ENCODE measurements at places on chromosomes 2 and 18.

DNA sequence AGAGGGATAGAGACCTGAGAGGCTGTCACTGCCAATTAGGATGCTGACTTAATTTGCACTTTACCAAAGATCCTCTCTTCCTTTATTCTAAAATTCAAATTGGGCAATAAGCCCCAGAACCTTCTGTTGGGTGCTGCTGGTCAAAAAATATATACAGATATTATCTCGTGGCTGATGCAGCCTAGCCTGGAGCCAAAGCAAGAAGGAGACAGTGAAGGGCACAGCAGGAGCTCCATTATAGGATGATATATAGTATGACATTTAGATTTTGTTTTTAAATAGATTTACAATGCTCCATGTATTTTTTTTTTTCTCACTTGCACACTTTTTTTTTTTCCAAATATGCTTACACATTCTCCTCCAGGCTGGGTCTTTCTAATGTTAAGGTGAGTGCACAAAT is 579.3 kb downstream of the PIK3C3 start:
- DNase-seq: no peak

- DNase-seq: no peak
These were observed 36.6 kb downstream of the EHBP1 start for GRCh38 chr2:62741954-62742722.

- no peak for DNase-seq
These were observed 5.6 kb downstream of the SNED1 start for GRCh38 chr2:241003830-241004564.

- no peak for DNase-seq
These were observed 26.4 kb upstream of the TDRD15 start for GRCh38 chr2:21097331-21097730.

GRCh38 chr2:28359222-28360057 is 33.2 kb upstream of the FOSL2 start:
- DNase-seq: peak; percentile 67

DNA sequence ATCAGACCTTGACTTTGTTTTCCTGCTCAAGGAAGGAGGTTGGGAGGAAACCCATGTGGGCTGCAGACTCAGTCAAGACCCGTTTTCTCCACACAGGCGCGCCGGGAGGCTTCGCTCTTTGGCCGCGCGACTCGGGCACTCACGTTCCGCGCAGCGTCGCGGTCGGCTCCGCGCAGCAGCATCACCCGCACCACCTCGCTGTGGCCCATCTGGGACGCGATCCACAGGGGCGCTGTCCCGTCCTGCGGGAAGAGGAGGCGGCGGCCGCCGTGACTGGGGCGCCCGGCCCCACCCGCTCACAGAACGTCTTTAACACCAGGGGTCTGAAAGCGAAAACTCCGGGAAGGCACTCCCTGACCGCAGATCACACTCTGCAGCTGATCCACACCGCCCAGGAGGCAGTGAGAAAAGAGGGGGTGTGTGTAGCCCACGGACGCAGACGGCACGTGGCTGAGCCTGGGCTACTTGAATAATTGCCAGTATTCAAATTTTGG is 33.1 kb upstream of the NPC1 start:
- no peak for DNase-seq

DNA sequence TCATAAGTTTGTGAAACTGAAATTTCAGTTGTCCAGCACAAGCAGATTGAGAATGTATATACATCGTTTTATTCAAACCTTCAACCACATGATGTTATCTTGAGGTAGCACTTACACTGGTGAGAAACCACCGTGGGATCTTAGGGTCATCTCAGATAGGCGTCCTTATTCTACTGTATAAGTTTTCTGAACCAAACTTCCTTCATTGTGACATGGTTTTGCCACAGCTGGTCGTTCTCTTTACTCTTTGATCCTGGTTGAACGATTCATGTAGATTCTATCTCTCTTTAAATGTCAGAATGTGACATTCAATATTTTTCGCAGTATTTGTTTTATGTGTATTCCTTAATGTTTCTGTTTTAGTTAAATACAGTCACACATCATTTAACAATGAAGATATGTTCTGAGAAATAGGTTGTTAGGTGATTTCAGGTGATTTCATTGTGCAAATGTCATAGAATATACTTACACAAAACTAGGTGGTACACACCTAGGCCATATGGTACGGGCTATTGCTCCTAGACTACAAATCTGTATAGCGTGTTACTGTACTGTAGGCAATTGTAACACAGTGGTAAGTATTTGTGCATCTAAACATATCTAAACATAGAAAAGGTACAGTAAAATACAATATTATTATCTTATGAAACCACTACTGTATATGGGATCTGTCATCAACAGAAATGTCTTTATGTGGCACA is 17.9 kb upstream of the ARHGAP25 start:
- no peak for DNase-seq

Data from activated CD4-positive, alpha-beta T cell treated with anti-CD3 and anti-CD28 coated beads for 1 hour (primary cell).